ENCODE measurements at places on chromosomes 2 and 18.
A peak's percentile ranks its signal among the peaks of the same experiment; 100 is the strongest.

DNA sequence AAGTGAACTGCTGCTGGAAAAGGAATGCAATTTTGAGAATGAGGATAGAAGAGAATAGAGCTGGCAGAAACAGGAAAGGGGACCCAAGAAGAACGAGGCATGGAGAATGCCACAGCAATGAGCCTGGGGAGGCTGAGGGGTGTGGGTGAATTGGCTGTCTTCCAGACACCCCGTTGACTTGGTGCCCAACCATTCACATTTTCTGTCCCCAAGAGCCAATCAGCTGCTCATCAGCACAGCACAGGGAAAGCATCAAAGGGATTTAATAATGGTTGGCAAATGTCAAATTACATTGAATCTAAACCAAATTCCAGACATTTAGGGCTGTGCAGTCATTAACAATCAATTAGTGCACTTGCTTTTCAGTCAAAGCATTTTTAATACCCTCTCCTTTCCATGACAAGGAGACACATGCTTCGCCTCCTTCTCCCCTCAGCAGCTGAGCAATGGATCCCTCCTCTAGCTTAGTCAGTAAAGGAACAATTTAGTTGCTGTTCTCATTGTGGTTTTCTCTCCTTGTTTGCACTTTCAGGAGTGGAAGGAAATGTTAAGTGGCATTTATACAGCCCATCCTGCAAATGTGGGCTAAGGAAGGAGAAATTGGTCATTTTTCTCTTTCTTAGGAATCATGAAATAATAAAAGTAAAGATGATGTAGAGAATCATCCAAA lies 98.8 kb downstream of the KLF7 start:
- DNase-seq = no peak

DNA sequence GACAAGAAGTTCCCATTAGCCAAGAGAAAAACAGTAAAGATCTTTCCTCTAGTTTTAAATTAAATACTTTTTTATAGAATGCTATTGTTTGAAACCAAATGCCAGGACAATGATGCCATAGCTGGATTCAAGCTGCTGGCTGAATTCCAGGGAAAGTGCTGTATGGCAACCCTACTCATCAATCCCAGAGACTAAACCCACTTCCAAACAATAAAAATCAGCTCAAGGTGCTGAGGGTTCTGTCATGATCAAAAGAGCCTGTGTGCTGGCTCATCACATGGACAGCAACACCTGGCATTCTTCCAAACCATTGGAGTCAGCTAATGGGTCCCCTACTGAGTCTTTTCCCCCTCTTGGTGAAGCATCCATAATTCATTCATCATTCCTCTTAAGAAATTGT lies 53.7 kb upstream of the PARD3B start:
- DNase-seq = peak; percentile 39

- DNase-seq = no peak
Observed at GRCh38 chr2:27351802-27352598, 4.6 kb downstream of the GTF3C2 start.

DNA sequence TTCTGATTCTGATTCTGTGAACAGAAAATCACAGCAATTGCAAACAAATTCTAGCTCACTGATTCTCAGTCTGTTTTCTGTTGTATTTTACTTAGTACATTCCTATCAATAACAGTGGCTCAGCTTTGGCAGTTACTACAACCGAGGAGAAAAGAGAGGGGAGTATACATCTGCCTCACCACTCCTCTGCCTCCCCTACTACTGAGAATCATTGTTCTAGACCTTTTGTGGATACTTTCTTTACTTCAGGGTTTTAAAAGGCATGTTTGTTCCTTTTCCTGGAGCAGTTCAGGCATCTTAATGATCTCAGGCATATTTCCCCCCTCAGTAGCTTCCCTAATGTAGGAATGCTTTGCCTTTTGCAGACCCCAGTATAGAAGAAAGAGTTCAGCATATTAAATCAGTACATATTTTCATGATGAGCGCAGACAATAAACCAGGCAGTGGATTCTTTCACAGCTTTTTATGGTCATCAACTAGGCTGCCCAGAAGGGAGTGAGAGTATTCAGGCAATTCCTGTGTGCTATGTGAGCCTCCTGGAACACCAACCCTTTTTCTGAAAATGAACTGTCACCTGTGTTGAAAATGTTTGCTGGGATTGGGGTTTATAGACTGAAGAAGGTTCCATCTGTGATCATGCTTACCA lies 10.3 kb downstream of the STAMBP start:
- DNase-seq = no peak

DNA sequence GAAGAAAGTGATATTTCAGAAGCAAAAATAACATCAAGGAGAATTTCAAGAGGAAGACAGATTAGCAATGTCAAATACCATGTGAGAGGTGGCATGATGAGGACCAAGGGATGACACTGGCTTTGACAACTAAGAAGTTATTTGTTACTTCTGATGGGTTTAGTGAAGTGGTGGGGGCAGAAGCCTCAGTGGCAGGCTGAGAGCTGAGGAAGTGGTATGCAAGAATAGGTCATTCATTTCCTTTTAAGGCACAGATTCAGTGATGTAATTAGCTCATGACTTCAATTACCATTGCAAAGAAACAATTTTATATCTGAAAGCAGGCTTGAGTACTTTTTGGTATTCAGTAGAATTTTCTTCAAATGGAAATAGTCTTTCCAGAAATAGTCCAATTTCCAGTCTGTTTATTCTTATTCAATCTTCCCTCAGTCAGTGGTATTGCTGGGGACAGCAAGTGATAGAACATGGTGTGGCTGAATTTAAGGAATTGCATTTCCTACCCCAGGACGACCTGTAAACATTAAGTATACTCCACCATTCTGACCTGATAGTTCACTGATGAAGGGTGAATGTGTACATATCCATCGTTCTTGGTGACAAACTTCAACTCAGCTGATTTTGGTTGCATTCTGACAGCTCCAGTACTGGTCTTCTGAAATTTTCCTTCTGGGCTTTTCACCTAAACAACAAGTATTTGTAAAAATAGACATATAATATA lies 28.2 kb downstream of the GEMIN6 start:
- no peak for DNase-seq

- no peak for DNase-seq
Observed at GRCh38 chr2:229066121-229066715, 204.9 kb downstream of the PID1 start.

DNA sequence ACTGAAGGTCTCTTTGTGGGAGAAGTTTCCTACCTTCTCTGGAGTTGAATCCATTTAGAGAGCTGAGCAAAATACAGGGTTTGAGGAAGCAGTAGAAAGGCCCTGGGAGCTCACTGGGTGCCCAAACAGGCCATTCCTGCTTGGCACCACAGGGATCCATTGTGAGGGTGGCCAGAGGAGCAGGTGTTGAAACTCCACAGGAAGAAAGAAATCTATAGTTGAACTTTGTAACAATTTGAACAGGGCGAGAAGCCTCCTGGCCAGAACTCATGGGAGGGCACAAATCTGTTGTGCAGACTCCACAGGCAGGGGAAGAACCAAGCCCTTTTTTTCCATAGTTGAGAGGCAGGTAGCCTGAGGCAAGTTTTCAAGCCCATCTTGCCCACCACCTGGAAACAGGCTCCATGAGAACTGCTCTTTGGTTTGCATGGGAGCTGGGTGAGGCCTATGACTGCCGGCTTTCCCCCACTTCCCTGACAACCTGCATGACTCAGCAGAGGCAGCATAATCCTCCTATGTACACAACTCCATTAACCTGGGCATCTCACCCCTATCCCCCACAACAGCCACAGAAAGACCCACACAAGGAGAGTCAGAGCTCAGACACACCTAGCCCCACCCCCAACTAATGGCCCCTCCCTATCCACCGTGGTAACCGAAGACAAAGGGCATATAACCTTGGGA lies 1053.0 kb downstream of the TSN start:
- DNase-seq = no peak

- no peak for DNase-seq
Observed at GRCh38 chr18:29494371-29494770, 1317.4 kb upstream of the CDH2 start.

DNA sequence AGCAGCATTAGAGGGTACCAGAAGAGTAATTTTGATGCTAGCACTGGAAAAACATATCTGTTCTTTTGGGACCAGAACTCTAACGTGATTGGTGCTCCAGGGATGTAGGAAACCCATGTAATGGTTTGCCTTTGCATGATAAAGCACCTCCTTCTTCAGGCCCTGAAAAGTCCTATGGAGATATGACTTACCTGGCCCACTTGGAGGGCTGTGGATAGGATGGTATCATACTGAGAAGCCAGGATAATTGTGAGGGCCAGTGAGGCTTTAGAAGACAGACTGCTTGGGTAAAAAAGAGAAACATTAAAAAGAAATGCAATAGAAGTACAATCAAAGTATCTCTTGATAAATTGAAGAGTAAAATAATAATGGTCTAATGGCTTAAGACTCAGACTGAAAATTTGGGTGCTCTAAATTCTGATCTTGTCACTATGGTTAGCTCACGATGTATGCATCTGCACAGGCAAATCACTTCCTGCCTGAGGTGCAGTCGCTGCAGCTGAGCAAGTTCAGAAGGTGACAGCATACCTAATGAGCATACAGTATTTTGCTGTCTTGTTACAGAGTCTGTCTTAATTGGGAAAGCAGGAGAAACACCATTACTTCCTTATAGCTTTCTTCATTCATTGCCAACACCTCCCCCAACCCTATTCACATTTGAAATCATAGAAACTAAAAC lies 371.5 kb downstream of the NUP35 start:
- DNase-seq = no peak

GRCh38 chr2:240395896-240396622 lies 39.4 kb upstream of the GPC1 start:
- DNase-seq = no peak

DNA sequence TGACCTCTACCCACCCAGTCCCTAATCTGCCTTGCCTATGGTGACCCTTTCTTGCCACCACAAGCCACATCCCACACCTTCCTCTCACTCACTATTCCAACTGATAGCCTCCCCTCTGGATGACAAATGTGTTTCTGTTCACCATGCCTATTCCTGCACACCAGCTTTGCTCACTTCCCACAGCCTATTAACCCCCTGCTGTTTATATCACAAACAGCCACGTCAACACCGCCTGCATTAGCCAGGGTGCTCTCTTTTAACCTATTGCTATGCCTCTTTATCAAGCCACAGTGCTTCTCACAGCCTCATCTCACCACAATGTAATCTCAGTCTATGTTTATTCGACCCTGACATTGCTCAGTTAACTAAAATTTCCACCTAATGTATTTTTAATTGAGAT lies 271.8 kb downstream of the SUCLG1 start:
- DNase-seq = no peak

DNA sequence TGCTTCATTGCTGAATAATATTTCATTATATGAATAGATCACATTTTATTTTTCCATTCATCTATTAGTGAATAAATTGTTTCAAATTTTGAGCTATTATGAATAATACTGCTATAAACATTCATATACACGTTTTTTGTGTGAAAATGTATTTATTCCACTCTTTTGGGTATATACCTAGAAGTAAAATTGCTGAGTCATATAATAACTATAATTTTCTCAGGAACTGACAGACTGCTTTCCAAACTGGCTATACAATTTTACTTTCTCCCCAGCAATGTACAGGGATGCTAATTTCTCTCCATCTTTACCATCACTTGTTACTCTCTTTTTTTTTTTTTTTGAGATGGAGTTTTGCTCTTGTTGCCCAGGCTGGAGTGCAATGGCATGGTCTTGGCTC lies 35.5 kb upstream of the BAZ2B start:
- no peak for DNase-seq

DNA sequence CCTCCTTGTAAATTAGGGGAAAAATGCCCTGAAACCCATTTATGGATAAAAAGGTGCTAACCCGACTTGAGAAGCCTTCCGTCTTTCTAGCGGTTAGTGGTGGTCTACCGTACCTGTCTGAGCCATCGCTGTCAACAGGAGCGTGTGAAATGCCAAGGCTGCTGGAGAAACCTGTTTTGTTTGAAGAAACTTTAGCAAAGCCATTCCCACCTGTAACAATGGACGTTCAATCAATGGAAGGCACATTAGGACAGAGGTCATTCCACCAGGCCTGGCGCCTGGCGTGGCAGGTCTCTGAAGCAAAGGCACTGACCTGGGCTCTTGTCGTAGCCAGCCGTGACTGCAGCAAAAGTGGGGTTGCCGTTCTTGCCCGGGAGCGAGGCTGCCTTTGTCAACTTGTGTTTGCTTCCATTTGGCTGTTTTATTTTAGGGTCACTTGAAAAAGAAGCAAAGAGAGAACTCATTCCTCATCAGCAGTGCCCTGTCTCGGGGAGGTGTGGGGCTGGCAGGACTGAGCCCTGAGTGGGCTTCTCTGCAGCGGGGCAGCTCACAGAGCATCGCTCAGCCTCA lies 47.2 kb downstream of the ZAP70 start:
- DNase-seq = no peak

DNA sequence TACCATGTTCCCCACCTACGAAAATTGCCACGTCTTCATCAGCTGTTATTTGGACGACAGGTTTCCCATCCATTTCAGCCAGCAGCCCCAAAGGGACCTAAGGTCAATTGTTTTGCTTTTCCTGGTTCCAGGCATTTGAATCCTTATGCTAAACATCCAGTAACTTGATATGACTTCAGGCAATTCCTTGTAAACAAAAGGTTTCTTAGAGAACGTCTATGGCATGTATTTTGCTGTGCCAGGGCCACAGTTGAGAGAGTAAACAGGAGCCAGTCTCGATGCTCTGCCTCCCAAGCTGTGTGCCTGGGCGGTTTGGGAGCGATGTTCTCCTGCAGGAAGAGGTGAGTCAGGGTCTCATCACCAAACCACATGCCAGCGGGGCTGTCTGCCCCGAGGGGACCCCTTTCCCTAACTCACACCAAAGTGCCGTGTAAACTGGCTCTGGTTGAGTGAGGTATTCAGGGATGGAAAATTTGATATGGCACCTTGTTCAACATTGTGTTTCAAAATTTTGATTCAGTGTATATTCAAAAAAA lies 12.9 kb upstream of the MC5R start:
- no peak for DNase-seq

GRCh38 chr2:946073-946948 lies 4.3 kb upstream of the SNTG2 start:
- no peak for DNase-seq

- no peak for DNase-seq
Observed at GRCh38 chr2:167980439-167980838, 267.0 kb downstream of the STK39 start.

- no peak for DNase-seq
Observed at GRCh38 chr2:43130548-43130875, 95.9 kb downstream of the ZFP36L2 start.

Measured in HS-27A (cell line).